Stomach (tissue), 19 donors: ENCODE measurements at places on chromosomes 1 and 21. TPM values are rescaled to one million over a fixed set of nuclear protein-coding genes. Genes with fewer than 3 reads are reported as not detected.

The CAMSAP2 gene
- total RNA-seq, result 8.8 TPM

The TEDDM1 gene
- not detected for total RNA-seq

- no peak for DNase-seq
- no peaks in the 10 kb centered on the region for H3K27me3 ChIP-seq
- peaks cover 74% of the 10 kb centered on the region for H3K36me3 ChIP-seq
Observed at GRCh38 chr1:193141804-193142203, 20.0 kb downstream of the CDC73 start.

DNA sequence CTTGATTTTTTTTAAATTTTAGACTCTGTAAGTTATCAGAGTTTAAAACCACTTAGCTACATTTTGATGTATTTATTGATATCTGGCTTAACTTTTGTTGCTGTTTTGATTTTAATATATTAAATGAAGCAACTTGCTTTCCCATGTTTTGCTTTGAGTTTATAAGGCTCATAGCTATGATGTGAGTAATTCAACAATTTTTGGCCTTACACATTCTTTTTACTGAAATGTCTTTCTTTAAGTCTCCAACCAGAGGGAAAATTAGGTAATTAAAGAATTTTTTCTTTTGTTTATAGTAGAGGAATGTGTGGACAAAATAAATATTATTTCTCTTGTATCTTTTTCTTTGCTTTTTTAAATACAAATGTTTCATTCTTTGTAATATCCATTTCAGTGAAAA, 258.3 kb upstream of the ADAMTS5 start:
- no peaks in the 10 kb centered on the region for H3K27me3 ChIP-seq
- no peak overlapping the region for H3K4me3 ChIP-seq
- no peaks in the 10 kb centered on the region for H3K4me1 ChIP-seq

- H3K36me3 ChIP-seq, result no peaks in the 10 kb centered on the region
- no peak for DNase-seq
- no peak overlapping the region for H3K27ac ChIP-seq
- H3K27me3 ChIP-seq, result no peaks in the 10 kb centered on the region
Observed at GRCh38 chr1:176983731-176984130, 180.8 kb downstream of the ASTN1 start.

GRCh38 chr21:25024639-25025038, 582.6 kb downstream of the MRPL39 start:
- no peaks in the 10 kb centered on the region for H3K27me3 ChIP-seq
- no peak for DNase-seq
- H3K4me1 ChIP-seq, result no peaks in the 10 kb centered on the region
- no peaks in the 10 kb centered on the region for H3K36me3 ChIP-seq
- H3K27ac ChIP-seq, result no peak overlapping the region
- H3K4me3 ChIP-seq, result no peak overlapping the region

DNA sequence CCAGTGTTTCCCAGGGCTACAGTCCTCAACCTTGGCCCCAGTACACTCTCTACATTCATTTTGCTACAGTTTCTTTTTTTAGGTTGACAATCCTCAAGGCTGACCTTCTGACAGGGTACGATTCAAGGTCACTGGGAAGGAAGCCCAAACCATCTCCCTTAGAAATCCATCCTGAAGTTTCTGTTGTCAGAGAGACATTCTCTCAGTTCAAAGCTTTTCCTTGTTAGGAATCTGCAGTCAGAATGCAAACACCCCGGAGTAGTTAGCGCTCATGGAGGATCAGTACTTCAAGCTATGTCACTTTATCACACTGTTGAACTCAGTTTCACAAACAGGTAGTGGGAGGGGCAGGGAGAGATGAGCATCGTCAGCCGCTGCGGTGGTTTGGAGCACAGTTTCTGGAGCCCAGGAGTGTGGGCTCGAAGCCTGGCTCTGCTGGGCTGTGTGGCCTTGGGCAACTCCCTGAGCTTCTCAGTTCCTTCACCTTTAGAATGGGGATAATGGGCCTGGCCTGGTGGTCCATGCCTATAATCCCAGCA, 4.2 kb downstream of the SLC2A5 start:
- no peak overlapping the region for H3K4me3 ChIP-seq
- H3K27ac ChIP-seq, result no peak overlapping the region
- no peak for DNase-seq
- no peaks in the 10 kb centered on the region for H3K36me3 ChIP-seq

DNA sequence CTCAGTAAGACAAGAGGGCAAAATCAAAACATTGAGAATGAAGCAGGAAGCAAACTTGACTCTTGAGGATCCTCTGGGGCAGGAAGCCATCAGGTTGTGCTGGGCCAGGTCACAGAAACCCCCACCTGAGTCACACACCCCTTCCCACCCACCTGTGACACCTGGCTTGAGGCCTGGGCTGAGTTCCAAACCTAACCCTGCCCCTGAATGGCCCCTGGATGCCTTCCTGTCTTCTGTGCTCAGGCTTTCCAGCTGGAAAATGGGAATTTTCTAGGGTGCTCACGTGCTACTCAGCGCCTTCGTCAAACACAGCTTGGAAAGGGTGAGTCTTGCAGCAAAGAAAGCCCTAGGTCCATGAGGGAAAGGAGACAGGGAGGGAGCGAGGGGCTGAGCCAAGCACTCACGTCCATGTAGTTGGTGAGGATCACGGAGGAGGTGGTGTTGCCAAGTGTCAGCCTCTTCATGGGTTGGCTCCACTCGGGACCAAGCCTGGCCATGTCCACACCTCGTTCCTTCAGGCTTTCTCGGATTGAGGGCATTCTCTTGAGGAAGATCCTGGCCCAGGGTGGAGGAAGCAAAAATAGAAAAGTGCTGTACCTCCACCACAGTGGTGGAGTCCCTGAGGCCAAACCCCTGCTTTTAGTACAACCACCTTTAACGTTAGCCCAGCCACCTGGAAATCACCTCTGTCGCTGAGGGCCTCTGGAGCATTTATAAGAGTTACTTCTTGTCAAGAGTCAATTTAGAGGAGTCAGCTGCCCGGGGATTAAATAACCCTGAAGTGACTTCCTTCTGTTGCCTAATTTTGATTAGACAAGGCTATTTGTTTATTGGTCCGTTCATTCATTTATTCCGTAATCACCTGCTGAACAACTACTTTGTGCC, 4.3 kb downstream of the REN start:
- no peak overlapping the region for H3K4me3 ChIP-seq
- H3K27ac ChIP-seq, result no peak overlapping the region
- H3K36me3 ChIP-seq, result no peaks in the 10 kb centered on the region
- H3K4me1 ChIP-seq, result peaks cover 9% of the 10 kb centered on the region
- no peaks in the 10 kb centered on the region for H3K27me3 ChIP-seq

DNA sequence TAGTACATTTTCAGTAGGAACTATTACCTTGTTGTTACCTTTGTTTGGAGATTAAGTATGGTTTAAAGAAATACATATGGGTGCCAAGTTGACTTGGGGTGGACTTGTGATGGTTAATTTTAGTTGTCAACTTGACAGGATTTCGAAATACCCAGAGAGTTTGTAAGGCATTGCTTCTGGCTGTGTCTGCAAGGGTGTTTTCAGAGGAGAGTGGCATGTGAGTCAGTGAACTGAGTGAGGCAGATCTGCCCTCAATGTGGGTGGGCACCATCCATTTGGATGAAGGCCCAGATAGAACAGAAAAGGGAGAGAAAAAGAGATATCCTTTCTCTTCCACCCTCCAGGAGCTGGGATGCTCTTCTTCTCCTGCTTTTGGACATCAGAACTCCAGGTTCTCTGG, 315.5 kb downstream of the GPATCH2 start:
- no peak overlapping the region for H3K4me3 ChIP-seq
- H3K27me3 ChIP-seq, result no peaks in the 10 kb centered on the region
- H3K36me3 ChIP-seq, result no peaks in the 10 kb centered on the region

GRCh38 chr1:246483569-246483933, 23.5 kb downstream of the SMYD3 start:
- H3K27ac ChIP-seq, result no peak overlapping the region
- DNase-seq, result no peak
- H3K4me1 ChIP-seq, result no peaks in the 10 kb centered on the region
- no peaks in the 10 kb centered on the region for H3K27me3 ChIP-seq
- no peak overlapping the region for H3K4me3 ChIP-seq

DNA sequence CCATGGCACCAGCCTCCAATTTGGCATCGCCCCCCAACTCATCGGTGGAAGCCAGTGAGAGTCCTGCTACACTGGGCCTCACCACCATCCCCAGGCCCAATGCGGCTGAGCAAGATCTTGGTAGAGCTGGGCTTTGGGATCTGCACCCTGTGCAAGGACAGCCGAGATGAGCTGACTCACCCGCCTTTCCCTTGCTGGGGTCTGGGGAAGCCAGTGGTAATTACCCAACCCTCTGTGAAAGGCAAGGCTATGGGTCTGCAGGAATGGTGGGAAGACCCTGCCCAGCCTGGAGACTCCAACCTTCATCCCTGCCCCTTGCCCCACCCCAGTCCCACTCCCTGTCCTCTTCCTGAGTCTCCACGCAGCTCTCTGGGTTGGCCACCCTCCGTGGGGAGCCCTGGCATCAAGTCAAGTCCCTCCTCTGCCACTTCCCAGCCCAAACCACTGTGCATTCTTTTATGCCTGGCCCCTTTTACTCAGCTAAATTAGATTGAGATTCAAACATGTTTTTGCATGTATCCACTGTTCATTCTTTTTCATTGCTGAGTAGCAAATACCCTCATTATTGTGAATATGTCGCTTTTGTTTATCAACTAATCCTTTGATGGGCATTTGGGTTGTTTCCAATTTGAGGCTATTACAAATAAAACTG, 8.8 kb downstream of the SMCP start:
- no peaks in the 10 kb centered on the region for H3K4me1 ChIP-seq
- DNase-seq, result no peak
- no peaks in the 10 kb centered on the region for H3K27me3 ChIP-seq
- H3K36me3 ChIP-seq, result no peaks in the 10 kb centered on the region
- no peak overlapping the region for H3K4me3 ChIP-seq
- no peak overlapping the region for H3K27ac ChIP-seq

GRCh38 chr1:30893776-30894507, 14.6 kb downstream of the SDC3 start:
- H3K4me1 ChIP-seq, result peaks cover 71% of the 10 kb centered on the region
- H3K27me3 ChIP-seq, result no peaks in the 10 kb centered on the region
- no peaks in the 10 kb centered on the region for H3K36me3 ChIP-seq

The HSPB7 gene
- total RNA-seq, result 9.9 TPM

GRCh38 chr1:64915381-64916274, 50.7 kb downstream of the JAK1 start:
- peak overlapping the region; percentile 78 for H3K27ac ChIP-seq
- no peaks in the 10 kb centered on the region for H3K27me3 ChIP-seq
- DNase-seq, result peak; percentile 89
- H3K4me1 ChIP-seq, result peaks cover 83% of the 10 kb centered on the region
- H3K4me3 ChIP-seq, result no peak overlapping the region

DNA sequence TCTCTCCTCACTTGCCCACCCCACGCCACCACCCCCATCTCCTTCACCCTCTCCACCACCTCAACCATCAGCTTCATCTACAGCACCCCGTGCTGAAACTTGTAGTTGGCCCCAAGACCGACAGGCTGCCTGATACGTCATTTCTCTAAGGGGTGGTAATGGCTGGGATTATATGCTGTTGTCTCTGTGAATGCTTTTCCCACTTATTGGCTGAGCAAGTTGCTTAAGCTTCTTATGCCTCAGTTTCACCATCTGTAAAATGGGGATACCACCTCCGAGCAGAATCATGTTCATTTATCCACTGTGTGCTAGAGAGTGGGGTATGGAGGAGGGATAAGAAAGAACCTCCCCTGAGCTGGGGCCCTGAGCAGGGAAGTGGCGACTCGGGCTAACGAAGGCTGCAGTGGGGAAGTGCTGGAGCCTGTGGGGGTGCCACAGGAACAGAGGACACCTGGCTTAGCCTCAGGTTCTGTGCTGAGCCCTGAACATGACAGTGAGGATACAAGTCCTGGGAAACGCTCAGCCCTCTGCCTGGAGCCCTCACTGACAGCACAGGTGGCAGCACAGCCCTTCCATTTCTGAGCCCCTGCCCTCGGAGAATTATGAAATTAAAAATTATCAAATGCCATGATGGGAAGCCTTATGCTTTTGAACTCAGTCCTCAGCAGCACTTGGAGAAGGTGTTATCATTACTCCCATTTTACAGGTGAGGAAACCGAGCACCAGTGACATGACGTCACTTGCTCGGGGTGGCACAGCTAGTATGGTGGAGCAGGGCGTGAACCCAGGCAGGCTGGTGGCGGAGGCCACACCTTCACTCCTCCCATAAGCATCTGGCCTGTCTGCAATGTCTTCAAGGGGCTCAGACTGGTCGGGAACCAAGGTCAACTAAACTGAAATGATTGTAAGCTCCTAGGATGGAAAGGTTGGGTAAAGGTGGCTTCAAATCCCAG, 2.8 kb downstream of the MATN1 start:
- no peak overlapping the region for H3K4me3 ChIP-seq
- DNase-seq, result no peak
- peaks cover 35% of the 10 kb centered on the region for H3K4me1 ChIP-seq
- no peak overlapping the region for H3K27ac ChIP-seq
- no peaks in the 10 kb centered on the region for H3K27me3 ChIP-seq

- no peaks in the 10 kb centered on the region for H3K36me3 ChIP-seq
- no peaks in the 10 kb centered on the region for H3K4me1 ChIP-seq
- H3K27ac ChIP-seq, result no peak overlapping the region
- H3K4me3 ChIP-seq, result no peak overlapping the region
Observed at GRCh38 chr1:202692959-202693555, 17.2 kb downstream of the SYT2 start.

The KMO gene
- not detected for total RNA-seq

The LAMB3 gene
- 64.2 TPM for total RNA-seq

DNA sequence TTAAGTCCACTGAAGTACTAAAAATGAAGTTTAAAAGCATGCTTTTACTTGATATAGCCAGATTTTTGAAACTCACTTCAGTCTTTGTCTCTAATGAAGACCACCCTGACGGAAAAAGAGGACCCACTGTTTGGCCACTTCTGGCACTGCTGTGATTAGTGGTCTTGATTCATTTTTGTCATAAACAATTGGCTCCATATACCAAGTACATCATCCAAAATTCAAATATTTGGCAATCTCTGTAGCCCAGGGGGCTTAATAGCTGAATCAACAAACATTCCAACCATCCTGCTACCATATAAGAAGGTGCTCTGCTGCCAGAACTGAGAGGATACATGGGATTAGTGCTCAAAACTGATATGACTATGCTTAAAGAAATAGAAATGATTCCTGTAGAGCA, 156.0 kb downstream of the COL24A1 start:
- H3K4me3 ChIP-seq, result no peak overlapping the region
- H3K27ac ChIP-seq, result no peak overlapping the region
- H3K4me1 ChIP-seq, result no peaks in the 10 kb centered on the region
- DNase-seq, result no peak
- H3K27me3 ChIP-seq, result no peaks in the 10 kb centered on the region

DNA sequence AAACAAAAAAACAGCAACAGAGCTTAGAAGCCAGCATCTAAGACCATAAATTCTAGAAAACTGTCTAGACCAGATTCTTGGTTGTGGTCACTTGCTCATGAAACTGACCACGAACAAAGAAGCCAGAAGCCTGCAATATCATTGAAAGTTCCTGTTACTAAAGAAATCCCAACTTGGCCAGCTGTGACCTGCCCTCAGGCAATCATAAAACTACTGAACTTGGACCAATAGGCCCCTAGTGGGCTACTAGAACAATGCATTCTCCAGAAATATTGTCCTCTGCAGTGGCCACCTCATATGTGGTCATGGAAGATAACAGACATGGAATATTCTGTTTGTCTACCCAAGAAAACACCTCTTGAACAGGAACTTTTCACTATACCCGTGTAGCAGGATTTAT, 87.7 kb downstream of the SPATA17 start:
- no peak for DNase-seq
- no peaks in the 10 kb centered on the region for H3K36me3 ChIP-seq
- H3K27me3 ChIP-seq, result no peaks in the 10 kb centered on the region
- no peak overlapping the region for H3K27ac ChIP-seq
- H3K4me1 ChIP-seq, result no peaks in the 10 kb centered on the region
